ENCODE measurements at places on chromosomes 16 and 17. TPM values are rescaled to one million over a fixed set of nuclear protein-coding genes. Genes with fewer than 3 reads are reported as not detected.

- no peak for DNase-seq
Observed at GRCh38 chr16:86602521-86602920, 24.2 kb downstream of the FOXL1 start.

DNA sequence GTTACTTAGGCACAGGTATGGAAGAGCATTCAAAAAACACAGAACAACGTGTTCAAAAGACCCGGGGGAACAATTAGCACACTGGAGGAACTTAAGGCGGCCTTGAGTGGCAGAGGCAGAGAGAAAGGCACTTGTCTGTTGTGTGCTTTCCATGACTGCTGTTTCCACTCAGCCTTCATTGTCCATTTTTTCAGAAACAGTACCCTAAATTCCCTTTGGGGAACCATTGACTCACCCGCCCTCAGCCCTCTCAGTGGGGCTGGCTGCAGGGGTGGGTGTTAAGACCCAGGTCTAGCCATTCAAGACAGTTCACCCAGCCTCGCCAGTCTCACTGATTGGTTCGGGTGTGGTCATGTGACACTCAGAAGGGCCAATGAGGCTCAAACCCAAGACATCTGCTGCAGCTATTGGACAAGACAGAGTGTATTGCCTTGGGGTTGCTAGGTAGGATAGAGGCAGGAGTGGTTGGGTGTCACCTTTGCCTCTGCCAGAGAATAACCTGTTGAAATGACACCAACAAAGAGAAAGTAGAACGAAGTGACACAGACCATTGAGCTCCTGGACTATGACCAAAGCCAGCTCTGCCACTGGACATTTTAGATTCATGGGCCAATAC lies 19.6 kb upstream of the CEP20 start:
- no peak for DNase-seq

Gene ATXN2L
- 36.0 TPM for total RNA-seq

DNA sequence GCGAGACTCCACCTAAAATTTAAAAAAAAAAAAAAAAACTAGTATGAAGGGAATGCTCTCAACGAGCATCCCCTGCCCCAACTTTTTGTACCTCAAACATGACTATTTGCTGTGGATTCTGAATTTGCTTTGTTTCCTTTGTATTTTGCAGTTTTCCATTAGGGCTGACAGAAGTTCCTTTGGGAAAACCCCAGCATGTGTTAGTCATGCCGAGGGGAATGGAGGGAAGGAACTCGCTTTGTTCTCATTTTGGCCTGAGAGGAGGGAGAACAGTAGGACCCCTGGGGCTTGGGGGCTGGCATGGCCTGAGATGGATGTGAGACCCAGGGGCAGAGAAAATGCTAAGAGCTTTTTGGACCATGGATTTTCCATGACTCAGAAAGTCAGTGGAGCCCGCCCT lies 20.5 kb downstream of the KRT9 start:
- no peak for DNase-seq

- DNase-seq = no peak
Observed at GRCh38 chr16:55643161-55643970, 12.4 kb upstream of the SLC6A2 start.

Gene ARHGDIG
- total RNA-seq = 1.7 TPM

Gene SLC13A2
- total RNA-seq = 1.1 TPM

DNA sequence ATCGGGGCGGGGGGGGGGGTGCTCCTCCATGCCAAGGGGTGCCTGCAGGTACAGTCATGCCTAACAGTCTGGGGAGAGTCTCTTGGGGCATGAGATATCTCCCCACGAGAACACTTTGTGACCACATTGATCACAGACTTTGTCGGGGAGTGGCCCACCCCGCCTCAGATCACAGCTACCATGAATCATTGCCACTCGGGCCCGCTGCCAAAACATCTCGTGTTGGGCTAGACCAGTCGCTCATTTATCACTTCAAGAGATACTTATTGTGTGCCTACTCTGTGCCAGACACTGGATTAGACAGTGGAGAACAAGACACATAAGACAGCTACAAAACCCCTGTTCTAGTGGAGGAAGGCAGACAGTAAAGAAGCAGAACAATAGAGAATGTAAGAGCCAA lies 72.6 kb downstream of the CLEC16A start:
- no peak for DNase-seq

Gene PITPNM3
- 7.2 TPM for total RNA-seq

GRCh38 chr16:19911747-19912454 lies 27.3 kb upstream of the GPRC5B start:
- no peak for DNase-seq

Gene XAF1
- 19.7 TPM for total RNA-seq

- peak; percentile 50 for DNase-seq
Observed at GRCh38 chr17:9244066-9245052, 223.0 kb downstream of the NTN1 start.

- DNase-seq = peak; percentile 44
Observed at GRCh38 chr17:8153031-8153451, 837 bp upstream of the PER1 start.

DNA sequence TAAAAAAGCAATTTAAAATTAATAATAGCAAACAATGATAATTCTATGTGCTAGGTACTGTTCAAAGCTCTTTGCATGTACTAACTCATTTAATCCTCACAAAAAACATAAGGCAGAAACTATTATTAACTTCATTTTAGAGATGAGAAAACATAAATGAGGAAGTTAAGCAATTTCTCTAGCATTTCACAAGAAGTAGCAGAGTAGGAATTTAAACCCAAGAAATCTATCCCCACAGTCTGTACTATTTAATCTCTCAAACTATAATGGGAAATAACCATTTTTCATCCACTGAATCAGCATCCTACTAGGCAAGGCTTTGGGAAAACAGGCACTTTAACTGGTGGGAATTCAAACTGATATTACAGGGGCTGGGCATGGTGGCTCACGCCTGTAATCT lies 42.2 kb upstream of the INTS2 start:
- DNase-seq = no peak

GRCh38 chr17:58427807-58428206 lies 10.5 kb upstream of the RNF43 start:
- no peak for DNase-seq

DNA sequence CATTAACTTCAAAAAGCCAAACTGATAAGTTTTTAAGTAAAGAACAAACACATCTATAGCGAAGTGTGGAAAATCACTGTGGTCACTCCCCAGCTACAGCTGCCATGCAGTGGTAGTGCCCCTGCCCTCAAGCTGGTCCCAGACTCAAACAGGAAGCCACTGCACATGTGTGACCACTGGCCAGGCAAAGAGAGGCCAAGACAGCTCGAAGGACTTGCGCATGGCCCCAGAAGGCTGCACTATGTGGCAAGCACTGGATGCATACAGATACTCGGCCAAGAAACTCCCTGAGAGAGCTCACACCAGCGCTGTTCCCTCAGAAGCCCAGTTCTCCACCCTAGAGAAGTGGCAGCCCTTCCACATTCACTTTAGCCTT lies 82.4 kb downstream of the ANKRD11 start:
- DNase-seq = no peak

Gene GRAPL
- total RNA-seq = 3.9 TPM

Gene SLC16A11
- not detected for total RNA-seq

DNA sequence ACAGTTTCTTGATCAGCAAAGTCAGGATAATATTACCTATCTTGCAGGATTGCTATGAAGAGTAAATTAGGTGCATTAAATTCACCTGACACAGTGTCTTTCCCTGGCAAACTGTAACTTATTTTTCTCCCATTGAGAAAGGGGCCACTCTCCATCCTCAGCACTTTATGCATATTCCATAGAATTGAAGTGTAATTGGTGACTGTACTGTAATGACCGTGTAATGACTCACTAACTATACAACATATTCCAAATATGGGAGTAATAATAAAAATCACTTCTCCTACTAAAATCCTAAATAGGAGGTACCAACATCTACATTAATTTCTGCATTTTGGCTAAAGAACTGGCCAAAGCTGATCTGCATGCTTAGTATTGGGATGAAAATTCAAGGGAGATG lies 141.9 kb upstream of the NOG start:
- DNase-seq = no peak

Gene CNGB1
- total RNA-seq = 0.41 TPM

Gene UBE2O
- total RNA-seq = 18.1 TPM

DNA sequence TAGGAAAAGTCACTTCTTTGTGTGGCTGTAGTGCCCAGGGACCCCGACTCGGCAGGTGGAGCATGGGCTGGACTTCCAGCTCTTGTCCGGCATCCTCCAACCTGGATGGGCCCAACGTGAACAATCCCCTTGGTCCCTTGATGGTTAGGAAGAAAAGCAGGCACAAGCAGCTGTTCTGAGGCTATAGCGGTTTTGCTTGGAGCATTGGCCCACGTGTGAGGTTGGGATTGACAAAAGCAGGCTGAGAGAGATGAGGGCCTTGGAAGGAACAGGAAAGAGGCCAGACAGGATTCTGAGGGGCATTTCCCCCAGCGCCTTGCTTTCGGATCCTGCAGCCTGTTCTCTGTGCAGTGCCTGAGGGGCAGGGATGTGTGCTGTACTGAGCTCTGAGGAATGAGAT lies 28.1 kb downstream of the SCNN1B start:
- DNase-seq = peak; percentile 15

GRCh38 chr17:2071455-2072281 lies 16.8 kb downstream of the HIC1 start:
- DNase-seq = peak; percentile 52

DNA sequence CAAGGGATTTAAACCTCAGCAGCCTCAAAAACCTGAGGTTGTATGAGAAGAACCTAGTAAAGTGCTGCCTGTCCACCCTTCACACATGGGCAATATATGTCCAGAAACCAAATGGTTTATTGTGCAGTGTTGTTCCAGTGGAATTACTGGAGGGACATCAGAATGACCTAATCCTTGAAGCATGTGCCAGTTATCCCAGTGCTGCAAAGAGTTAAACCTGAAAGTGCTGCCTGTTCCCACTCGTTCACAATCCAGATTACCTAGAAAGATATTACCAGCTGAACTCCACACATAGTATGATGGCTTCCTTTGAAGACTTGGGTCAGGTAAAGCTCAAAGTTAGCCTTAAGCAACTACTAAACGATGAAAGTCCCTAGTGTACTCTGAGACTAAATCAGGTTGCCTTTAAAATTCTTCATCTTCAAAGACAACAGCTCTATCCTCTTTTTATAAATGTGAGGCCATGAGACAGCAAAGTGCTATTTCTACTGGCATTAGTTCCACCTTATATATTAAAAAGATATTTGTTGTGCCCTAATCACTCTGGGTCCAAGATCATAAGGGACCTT lies 133.1 kb downstream of the SNX11 start:
- DNase-seq = no peak

DNA sequence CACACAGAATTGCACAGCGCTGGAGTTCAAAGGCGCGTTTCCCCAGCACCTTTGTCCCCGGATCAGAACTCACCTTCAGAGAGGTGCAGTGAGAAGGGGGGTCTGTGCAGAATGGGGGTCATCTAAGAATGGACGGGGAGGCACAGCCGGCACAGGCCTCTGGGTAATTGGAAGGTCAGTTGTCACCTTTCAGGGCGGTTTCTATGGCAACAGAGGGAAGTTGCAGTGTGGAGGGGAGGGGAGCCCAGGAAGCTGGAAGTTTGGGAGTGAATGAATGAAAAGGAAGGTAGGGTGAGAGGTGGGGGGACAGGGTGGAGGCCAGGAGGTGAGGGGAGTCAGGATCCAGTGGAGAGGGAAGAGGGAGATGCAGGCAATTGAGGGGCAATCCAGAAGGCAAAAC lies 12.4 kb upstream of the KCNG4 start:
- DNase-seq = no peak

DNA sequence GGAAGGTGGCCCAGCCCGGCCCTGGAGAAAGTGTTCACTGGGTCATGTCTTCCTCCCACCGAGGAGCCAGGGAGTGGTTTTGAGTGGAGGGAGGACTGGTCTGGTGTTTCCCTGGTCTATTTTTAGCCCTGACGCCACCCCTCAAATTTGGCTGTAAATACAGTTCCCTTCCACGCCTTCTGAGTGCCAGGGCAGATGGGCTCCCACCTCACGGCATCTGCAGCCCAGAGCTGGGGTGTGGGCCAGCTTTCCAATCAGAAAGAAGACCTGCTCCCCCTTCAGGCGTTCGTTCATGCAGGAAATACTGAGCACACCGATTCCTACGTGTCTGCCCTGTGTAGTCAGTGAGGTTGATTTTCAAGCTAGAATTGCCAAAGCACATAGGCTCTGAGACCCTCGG lies 53.7 kb downstream of the SNX20 start:
- DNase-seq = peak; percentile 92

GRCh38 chr16:68116256-68116867 lies 31.2 kb downstream of the NFATC3 start:
- DNase-seq = no peak

- no peak for DNase-seq
Observed at GRCh38 chr17:14805348-14805747, 459.8 kb downstream of the PMP22 start.

DNA sequence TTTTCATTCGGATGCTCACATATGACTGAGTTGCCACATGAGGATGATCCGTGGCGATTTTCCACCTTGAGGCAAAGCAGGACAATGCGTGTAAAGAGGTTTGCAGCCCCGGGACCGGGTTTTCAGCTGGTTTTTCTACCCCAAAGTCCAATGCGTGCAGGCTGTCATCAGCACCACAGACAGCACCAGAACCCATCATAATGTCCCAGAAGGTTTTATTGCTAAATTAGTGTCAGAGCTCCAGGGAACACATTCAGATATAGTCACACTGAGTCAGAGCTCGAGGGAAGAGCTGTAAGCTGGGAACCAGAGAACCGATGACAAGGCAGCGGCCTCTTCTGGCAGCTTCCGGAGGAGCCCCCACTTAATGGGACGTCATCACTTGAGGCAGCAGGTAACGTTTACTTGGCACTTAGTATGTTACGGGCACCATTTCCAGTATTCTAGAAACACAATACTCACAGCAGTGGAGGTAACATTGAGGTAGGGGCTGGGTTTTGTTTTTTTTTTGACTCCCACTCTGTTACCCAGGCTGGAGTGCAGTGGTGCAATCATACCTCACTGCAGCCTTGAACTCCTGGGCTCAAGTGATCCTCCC lies 8.9 kb upstream of the NAGPA start:
- no peak for DNase-seq

DNA sequence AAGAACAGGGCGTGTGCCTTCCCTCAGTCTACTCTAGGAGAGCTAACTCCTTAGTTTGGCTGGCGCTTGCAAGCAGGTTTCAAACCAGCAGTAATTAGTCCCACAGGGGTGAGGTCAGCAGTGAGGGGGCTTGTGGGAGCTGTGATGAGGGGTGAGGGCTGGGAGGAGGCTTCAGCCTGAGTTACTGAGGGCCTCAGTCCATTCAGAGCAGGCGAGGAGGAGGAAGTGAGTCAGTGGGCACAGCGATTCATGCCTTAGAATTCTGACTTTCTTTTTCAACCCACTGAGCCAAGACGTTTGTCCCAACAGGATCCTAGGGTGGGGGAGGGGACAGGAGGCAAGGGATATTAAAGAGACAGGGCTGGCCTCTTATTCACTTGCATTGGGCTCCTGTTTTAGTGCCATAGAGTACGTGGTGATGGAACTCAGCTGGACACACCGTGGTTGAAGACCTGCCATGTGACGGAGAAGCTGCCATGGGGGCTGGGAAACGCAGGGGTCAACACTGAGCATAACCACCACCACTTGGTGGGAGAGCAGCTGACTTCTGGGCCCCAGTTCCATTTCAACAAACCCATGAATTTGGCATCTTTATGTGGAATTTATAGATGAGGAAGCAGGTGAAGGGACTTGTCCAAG lies 8.3 kb upstream of the ITGA3 start:
- DNase-seq = no peak

All from tongue (tissue), 3 donors.